ENCODE measurements at places on chromosomes 4 and X. TPM values are rescaled to one million over a fixed set of nuclear protein-coding genes. Genes with fewer than 3 reads are reported as not detected.

DNA sequence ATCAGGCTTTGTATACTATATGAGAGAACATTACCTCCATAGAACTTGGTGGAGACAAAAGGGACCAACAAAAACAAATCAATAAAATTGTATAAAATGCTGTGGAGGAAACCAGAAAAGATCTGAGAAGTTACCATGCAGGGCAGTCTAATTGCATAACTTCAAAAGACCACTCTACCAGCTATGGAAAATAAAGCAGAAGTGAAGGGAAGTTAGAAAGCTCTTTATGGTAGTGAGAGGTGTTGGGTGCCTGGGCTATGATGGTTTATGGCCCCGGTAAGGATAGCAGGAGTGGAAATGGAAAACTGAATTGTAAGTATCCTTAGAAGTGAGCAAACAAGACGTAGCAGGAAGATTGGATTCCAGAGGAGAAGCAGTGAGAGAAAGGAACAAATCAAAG is 3.1 kb downstream of the TMEM184C start:
- DNase-seq = no peak

GRCh38 chr4:168551945-168552695 is 55.3 kb downstream of the PALLD start:
- no peak for DNase-seq

DNA sequence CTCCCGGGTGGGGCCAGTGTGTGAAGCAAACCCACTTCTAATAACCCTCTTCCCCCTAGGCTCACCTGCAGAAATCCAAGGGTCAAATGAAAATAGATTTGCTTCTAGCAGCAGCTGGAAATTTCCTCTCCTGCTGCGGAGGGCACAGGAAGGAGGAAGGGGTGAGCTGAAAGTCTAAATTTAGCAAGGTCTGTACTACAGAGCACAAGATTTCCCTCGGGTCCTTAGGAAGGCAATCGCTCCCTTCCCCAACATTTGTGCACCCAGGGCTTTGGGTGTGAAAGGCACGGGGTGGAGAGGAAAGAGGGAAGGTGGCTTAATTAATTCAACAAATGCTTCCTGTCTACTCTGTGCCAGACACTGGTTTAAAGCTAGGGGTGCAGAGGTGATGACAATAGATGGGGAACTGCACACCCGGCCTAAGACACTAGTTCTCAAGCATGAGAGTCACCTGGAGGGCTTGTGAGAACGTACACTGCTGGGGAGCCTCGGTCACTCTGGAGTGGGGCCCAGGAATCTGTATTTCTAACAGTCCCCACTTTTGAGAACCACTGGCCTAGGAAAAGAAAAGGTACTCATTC is 204.4 kb downstream of the NSUN7 start:
- no peak for DNase-seq

- peak; percentile 42 for DNase-seq
Observed at GRCh38 chr4:8303485-8304281, 34.1 kb downstream of the HTRA3 start.

DNA sequence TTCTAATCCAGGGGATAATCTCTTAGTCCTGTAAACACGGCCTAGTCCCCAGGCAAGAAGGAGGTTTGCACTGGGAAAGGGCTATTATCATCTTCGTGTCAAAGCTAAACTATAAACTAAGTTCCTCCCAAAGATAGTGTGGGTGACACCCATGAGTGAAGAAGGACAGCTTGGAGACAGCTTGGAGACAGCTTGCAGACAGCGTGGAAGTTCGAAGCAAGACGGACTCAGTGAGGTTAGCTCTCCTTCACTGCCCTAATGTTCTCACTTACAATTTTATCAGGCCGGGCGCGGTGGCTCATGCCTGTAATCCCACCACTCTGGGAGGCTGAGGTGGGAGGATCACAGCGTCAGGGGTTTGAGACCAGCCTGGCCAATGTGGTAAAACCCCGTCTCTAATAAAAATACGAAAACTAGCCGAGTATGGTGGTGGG is 19.2 kb upstream of the PLCXD1 start:
- no peak for DNase-seq

- no peak for DNase-seq
Observed at GRCh38 chrX:39519566-39520301, 578.0 kb downstream of the BCOR start.

DNA sequence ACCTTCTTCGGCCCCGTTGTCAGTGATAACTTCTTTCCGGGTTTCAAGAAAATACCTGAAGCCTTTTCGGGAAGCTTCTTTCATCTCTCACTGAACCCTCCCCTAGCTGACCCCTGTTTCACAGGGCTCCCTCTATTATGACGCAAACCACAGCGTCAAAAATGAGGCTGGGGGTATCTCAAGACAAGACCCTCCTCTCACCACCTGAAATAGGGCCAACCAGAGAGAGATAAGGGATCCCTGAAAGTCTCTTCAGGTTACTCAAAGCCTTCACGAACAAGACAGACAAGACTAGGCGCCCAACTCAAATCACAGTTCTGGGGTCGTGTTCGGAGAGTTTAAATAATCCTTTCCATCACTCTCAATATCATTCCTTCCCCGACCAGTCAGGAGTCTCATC is 1.2 kb downstream of the PHF8 start:
- DNase-seq = no peak

GRCh38 chrX:153727123-153727931 is 2.7 kb downstream of the ABCD1 start:
- DNase-seq = no peak

GRCh38 chrX:42128587-42128986 is 205.2 kb upstream of the CASK start:
- DNase-seq = no peak

DNA sequence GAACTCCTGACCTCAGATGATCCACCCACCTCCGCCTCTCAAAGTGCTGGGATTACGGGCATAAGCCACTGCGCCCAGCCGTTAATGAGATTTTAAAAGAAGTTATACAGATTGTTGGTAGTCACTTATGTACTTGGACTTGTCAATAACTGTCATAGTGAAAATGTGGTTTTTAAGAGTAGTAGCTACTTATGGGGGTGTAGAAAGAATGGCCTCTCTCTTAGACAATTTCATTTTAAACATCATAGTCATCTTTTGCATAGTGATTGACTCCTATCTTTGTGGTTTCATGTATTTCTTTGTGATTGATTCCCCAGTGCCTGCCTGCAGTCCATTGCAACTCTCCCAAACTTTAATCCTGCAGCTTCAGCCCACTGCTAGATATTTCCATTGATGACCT is 17.4 kb downstream of the FAM199X start:
- DNase-seq = no peak

GRCh38 chr4:86706923-86707597 is 112.9 kb downstream of the PTPN13 start:
- DNase-seq = no peak

DNA sequence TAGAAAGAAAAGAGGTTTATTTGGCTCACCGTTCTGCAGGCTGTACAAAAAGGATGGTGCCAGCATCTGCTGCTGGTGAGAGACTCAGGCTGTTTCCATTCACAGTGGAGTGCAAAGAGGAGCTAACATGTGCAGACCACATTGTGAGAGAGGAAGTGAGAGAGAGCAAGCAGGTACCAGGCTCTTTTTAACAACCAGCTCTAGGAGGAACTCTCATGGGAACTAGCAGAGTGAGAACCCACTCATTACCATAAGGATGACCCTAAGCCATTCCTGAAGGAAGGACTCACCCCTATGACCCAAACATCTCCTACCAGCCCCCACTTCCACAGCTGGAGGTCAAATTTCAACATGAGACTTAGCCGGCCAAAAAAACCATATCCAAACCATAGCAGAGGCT is 158.6 kb upstream of the ADGRL3 start:
- DNase-seq = no peak

GRCh38 chr4:102247041-102247440 is 98.2 kb downstream of the SLC39A8 start:
- no peak for DNase-seq

- no peak for DNase-seq
Observed at GRCh38 chrX:21666679-21667078, 8.5 kb upstream of the KLHL34 start.

- no peak for DNase-seq
Observed at GRCh38 chrX:49037883-49038475, 5.2 kb downstream of the TFE3 start.

DNA sequence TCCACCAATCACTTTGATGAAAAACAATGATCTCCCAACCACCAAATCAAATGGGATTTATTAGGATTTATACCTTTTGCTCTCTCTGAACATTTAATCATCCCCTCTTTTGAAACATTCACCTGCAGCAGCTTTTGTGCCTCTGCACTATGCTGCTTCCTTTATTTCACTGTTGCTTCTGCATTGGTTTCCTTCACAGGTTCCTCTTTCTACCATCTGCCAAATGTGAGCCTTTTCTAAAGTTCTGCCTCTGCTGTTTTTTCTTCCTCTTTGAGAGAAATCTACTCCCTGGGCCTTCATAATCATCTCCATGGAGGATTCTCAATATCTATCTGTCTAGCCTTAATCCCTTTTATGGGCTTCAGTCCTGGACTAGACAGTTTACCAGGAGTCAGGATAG is 24.7 kb downstream of the CUL4B start:
- no peak for DNase-seq

- DNase-seq = no peak
Observed at GRCh38 chr4:41323179-41323578, 66.5 kb downstream of the UCHL1 start.

GRCh38 chr4:183443655-183444213 is 702 bp upstream of the CDKN2AIP start:
- DNase-seq = peak; percentile 76

GRCh38 chr4:139660568-139661043 is 5.0 kb upstream of the MGST2 start:
- DNase-seq = no peak

DNA sequence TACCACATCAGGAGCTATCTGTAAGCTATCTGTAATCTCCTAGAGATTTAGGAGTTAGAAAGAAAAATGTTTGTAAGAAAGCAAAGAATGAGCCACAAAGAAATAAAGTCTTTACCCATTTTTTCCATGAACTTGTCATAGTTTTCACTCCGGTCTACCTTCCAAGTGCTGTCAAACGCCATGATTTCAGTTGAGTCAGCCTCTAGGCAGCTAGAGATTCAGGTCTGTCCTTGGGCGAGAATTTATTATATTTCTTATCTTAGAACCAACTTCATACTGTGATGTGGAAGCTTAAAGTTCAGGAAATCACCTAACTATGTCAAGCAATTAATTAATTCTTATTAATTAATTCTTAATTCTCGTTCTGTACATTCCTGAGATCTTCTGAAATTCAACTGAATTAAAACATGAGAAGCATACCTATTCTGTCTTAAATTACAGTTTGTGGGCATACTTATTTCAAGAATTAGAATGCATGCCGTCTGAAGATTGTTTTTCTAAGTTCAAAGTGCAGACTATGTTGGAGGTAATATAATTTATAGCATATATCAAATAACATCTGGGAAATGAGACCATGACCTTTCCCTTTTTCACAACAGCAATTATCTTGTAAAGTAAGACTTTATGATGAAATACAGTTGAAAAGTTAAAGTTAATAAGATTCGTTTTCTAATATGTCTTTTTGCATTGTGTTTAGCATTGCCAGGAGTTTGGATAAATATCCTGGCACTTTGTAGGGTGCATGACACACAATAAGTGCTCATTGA is at the start of gene FABP2:
Gene FABP2, minus strand, starts transcription at position 218 of the 767 bp plus-strand sequence. Its CDS starts 36 bp downstream, at position 182.
- no peak for DNase-seq

GRCh38 chr4:83138946-83139345 is 24.4 kb upstream of the PLAC8 start:
- DNase-seq = no peak

DNA sequence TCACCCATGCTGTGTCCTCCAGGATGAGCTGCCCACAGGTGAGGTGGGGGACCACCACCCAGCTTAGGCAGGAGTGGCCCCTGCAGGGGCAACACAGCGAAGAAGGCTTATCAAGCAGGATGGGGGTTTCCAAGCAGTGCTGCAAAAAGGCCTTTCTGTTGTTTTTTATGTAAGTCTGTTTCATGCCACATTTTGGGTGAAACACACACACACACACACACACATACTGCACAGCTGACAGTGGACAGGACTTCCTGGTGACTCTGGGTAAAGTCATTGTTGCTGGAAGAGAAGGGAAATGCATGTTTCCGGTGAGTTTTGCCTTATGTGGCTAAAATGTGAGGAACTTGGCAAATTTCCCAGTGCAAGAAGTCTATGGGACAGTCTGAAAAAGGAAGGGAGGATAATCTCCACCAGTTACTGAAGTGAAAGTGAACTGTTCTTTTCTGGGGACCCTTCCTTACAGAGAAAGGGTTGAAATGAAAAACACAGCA is 119.2 kb downstream of the IRF2 start:
- DNase-seq = no peak

DNA sequence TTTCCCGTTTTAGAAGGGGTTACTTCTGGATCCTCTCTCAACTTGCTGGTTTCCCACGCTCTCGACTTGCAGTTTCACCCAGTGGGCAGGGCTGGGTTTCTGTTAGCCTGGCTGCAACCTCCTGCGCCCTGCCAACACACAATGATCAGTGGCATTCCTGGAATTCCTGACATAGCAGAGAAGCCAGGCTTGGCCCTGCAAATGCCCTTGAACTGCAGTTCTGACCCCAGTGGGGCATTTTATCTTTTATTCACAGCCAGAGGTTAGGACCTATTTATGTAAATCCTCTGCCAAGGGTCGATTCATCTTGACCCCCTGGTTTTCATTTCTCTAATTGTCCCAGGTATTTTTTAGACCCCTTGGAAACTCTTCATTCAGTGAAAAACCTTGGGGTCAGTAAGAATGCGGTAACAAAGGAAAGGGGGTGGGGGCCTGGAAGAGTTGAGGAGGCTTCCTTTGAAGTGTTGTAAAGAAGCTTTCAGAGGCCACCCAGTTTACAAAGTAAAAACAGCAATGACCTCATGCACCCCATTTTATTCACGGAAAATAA is 217.6 kb downstream of the ZNF674 start:
- DNase-seq = no peak

DNA sequence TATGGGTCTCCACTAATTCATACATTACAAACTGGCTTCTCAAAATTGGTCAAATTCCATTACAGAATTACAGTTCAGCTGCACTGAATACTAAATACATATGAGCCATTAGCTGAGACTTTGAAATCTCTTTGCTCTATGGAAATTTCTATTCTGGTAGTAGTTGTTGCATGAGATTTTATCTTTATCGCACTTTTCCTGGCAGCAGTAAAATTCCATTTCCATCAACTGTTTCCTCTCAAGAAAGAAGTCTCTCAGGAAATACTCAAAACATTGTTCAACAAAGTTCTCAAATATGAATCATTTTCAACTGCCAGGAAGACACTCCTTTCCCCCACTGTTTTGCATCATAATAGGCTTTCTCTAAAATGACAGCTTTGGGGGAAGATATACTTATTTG is 51.3 kb downstream of the ATP11C start:
- DNase-seq = no peak

GRCh38 chr4:154368060-154368459 is 123.5 kb downstream of the DCHS2 start:
- no peak for DNase-seq

WAS gene
- total RNA-seq = 14.4 TPM

BST1 gene
- total RNA-seq = 9.1 TPM

PNMA6F gene
- not detected for total RNA-seq

GPR119 gene
- not detected for total RNA-seq

STATH gene
- not detected for total RNA-seq

IBSP gene
- total RNA-seq = not detected

HSFX4 gene
- not detected for total RNA-seq

UGT2B15 gene
- total RNA-seq = not detected

MAGEA8 gene
- total RNA-seq = not detected

MAGEA1 gene
- not detected for total RNA-seq

RAB39B gene
- 0.58 TPM for total RNA-seq

SFRP2 gene
- 126 TPM for total RNA-seq

Data from sciatic nerve (tissue), 2 donors.